Caco-2 (cell line): ENCODE measurements at places on chromosomes 11 and 22.
A peak's percentile ranks its signal among the peaks of the same experiment; 100 is the strongest.

GRCh38 chr11:68840661-68841653, 759 bp downstream of the CPT1A start:
- DNase-seq, result peak; percentile 30

DNA sequence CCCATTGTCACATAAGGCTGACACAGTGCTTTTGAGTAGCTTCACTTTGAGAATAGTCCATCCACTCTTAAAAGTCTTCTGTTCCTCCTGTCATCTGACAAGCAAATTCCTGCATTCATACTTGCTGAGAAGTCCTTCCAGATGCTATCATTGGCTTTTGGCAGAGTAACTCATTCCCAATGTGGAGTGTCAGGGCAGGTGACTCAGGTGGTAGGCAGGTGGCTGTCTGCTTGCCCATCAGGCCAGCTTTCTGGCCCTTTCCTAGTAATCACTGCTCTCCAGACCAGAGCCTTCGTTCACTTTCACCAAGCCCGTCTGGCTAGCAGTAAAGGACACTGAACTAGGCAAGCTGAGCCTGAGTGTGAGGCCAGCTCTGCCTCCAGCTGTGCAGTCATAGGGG, 162.5 kb upstream of the CCDC90B start:
- DNase-seq, result no peak

DNA sequence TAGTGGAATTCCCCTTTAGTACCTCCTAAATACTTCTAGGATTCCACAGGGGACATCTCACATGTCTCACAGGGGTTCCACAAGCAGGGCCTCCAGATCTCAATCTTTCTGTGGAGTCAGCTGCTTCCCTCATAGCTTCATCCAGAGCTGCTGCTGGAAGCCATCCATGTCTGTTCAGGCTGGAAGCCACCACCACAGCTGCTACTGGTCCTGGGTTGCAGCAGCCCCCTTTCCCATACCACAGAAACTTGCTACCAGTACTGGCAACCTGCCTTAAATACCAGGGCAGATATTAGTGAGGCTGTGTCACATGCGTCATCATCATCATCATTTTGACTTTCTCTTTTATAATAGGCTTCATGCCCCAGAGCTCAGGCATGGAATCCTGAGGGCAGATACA, 242.7 kb upstream of the NCAM1 start:
- no peak for DNase-seq

- no peak for DNase-seq
Observed at GRCh38 chr11:117239295-117239694, 6.8 kb downstream of the RNF214 start.

GRCh38 chr11:112760396-112761059, 200.7 kb upstream of the NCAM1 start:
- DNase-seq, result no peak

GRCh38 chr22:30946354-30946753, 22.2 kb downstream of the MORC2 start:
- DNase-seq, result no peak

DNA sequence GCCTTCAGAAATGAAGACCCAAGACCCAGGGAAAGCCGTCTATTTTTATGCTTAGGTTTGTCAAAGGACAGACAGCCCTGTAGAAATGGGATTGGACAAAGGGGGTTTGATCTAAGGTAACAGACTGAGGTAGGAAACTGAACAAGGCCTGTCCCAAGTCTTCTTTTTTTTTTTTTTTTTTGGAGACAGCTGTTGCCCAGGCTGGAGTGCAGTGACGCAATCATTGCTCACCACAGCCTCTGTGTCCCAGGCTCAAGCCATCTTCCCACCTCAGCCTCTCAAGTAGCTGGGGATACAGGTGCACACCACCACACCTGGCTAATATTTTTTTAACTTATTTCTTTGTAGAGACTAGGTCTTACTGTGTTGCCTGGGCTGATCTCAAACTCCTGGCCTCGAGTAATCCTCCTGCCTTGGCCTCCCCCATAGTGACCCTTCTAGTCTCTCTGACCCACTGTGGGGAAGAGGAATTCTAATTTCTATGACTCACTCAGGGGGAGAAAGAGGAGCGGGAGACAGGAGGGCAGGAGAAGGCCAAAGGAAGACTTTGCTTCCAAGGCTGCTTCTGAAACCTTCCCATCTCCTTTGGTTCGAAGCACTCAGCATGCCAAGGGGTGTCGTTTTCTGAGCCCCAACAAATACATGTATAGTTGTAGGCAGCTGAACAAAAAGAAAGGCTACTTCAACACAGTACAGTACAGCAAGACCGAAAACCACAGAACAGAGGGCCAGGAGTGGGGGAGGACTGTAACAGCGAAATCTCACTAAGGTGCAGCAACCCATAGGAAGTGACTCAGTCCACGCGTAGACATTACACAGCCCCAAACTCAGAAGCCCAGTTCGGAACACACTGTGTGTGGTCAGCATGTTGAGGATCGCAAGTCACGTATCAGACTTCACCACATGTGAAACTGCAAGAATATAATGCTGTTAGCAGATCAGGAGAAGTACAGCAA, 872 bp downstream of the TMA7B start:
- no peak for DNase-seq

DNA sequence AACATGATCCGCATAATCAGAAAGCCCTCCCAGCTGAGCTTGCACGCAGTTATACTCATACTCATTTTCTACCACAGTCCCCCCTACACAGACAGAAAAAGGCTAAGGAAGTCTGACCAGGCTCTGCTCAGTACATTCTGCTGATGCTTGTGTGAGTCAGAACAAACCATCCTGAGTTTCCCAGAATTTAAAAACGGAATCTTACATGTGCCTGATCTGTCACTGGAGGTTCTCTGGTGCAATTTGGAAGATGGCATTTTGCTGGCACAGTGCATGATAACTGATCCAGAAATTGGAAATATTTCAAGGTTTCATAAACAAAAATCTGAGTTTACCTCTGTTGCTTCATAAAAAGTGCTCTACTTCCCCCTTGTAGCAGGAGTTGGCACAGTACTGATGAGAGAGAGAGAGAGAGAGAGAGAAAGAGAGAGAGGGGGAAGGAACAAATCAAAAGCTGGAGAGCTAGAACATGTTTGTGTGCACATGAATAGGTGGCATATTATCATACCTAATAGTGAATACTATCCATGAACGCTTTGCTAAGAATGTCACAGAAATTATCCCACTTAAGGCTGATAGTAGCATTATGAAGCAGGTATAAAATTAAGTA, 1085.3 kb downstream of the DLG2 start:
- no peak for DNase-seq

DNA sequence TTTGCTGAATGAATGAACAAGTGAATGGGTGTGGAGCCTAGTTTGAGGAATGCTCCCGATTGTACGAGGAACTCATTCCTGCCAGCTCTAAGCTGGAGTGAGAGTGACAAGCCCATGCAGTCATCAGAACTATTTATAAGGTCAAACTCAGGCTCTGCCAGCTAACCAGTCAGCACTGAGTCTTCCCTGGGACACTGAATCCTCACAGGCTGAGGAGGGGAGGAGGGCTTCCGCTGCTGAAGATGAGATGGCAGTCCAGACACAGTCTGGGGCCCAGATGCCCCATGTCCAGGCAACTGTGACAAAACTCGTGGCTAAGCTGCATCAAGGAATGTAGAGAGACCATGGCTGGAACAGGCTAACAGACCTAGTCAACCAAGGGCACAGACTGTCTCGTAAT, 4.0 kb downstream of the LRP4 start:
- DNase-seq, result no peak

DNA sequence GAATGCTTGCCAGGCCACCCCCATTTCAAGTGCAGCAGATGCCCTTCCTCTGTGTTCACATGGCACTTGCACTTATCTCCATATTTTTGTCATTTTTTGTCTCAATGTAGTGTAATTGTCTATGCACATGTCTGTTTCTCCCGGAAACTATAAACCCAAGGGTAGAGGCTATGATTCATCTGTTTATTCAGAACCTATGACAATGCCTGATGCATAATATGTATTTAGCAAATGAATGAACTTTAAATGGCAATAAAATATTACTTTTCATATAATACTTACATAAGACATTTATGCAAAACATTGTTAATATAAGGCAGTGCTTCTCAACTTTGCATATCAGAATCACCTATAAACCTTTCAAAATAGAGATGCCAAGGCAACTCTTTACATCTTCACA, 6.7 kb downstream of the PAK1 start:
- DNase-seq, result no peak

GRCh38 chr11:110873975-110874374, 161.7 kb upstream of the ARHGAP20 start:
- no peak for DNase-seq

DNA sequence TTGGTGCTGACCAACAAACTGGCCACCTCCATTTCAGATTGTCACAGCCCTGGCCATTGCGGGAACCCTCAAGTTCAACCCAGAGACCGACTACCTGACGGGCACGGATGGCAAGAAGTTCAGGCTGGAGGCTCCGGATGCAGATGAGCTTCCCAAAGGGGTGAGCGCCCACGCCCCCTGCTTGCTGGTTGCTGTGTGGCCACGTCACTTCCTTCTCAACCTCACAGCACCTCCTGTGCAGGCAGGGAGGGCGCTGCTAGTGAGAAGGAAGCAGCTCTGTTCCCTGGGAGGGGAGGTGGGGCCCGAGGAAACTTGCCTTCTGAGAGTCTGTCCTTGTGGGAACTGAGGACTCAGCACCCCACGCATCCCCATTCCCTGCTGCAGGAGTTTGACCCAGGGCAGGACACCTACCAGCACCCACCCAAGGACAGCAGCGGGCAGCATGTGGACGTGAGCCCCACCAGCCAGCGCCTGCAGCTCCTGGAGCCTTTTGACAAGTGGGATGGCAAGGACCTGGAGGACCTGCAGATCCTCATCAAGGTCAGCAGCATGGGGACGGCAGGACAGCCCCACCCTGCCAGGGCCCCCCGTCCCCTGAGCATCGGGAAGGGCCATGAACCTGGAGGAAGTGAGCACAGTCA, 19.3 kb downstream of the POLR3H start:
- no peak for DNase-seq

- no peak for DNase-seq
Observed at GRCh38 chr22:34760276-34761008, 305.5 kb upstream of the ISX start.

GRCh38 chr11:35943713-35944502, at the start of gene LDLRAD3:
TSS of gene LDLRAD3 (plus strand) at chr11:35944062. CDS start at chr11:35944099, 37 bp downstream.
- peak; percentile 80 for DNase-seq

DNA sequence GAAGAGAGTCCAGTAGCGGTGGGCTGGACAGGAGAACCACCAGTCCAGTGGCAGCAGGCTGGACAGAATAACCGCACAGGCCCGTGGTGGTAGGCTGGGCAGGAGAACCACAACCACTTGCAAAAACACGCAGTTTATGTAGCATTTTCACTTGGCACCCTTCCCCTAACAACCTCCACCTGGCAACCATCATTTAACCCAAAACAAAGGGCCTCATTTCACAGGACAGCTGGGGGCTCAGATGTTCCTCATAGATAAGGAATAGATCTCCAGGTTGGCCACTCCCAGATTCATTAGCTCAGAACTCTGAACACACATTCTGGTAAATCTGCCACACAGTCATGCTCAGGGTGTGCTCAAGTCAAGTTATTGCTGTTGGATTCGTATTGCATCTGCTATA, 41.2 kb downstream of the SYTL2 start:
- DNase-seq, result no peak

GRCh38 chr11:1560649-1561251, 11.3 kb downstream of the DUSP8 start:
- no peak for DNase-seq

DNA sequence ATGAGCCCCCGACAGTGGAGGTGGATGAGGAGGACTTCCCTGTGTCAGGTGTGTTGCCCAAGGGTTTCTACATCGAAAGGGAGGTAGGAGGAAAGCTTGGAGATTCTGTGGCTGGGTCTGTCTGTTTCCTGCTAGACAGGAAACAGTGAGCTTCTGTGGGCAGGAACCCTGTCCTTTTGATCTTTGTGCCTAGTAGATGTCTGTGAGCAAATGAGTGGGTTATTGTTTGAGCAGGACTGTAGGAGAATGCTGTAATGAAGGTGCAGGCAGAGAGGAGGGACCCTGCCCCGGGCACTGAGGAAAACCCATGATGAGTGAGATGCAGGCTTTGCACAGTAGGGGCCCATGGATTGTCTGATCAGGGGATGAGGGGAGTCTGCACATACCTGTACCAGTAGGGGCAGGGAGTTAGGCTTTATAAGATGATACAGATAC, 14.0 kb downstream of the USP35 start:
- no peak for DNase-seq

DNA sequence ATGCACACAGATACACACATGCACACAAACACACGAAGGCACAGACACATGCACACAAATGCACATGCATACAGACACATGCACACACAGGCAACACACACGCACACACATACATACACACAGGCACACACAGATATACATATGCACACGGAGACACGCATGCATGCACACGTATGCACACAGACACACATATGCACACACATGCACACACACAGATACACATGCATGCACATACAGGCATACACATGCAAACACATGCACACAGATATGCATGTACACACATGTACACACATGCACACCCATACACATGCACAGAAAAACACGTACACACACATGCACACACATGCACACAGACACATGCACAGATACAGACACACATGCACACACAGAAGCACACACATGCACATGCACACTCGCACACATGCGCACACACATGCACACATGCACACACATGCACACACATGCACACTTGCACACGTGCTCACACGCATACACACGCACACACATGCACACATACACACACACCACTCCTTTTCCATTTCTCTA, 70.8 kb upstream of the ALDH3B2 start:
- no peak for DNase-seq

- peak; percentile 77 for DNase-seq
Observed at GRCh38 chr11:128565881-128566280, 21.5 kb downstream of the ETS1 start.

- no peak for DNase-seq
Observed at GRCh38 chr11:113728814-113729213, 22.7 kb upstream of the TMPRSS5 start.

- DNase-seq, result no peak
Observed at GRCh38 chr11:18785411-18785810, 6.2 kb downstream of the PTPN5 start.

DNA sequence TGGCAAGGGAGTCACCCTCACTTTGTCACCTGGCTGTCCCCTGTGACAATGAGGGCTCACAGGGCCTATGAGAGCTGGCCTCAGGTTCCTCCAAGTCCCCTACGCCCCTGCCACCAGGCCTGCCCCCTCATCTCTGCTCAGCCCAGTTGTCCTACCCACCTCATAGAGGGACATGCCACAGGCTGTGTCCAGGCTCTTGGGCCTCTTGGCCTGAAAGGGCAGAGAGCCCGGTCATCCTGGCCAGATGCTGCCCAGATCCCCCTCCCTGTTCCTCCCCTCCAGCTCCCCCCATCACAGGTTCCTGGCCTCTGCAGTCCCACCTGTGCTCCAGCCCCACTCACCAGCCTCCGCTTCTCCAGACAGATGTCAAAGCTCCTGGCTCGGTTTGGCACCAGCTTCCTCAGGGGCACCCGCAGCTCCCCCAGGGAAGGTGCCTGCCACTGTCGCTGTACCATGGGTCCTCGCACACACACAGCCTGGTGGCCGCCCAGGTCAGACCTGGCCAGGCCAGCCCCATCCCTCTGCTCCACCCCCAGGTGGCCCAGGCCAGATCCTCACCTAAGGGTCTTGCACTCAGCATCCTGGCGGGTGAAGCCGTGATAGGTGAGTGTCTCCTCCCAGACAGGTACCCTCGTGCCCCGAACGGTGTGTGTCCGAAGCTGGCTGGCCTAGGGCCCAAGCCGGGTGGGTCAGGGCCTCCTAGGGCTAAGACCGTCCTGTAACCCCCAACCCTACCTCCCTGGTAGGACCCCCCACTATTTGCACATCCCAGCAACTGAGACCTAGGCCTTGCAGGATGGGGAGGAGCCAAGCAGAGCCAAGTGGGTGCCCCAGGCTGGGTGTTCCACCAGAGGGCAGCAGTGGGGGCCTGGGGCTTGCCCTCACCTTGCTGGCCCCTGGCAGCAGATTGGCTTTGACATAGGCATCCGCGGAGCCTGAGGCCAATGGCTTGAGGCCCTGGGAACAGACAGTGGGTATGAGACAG, 8.3 kb downstream of the NDUFV1 start:
- peak; percentile 78 for DNase-seq
